Glutamatergic neuron (in vitro differentiated cells): ENCODE measurements at places on chromosomes 3 and 15.
A peak's percentile ranks its signal among the peaks of the same experiment; 100 is the strongest.

DNA sequence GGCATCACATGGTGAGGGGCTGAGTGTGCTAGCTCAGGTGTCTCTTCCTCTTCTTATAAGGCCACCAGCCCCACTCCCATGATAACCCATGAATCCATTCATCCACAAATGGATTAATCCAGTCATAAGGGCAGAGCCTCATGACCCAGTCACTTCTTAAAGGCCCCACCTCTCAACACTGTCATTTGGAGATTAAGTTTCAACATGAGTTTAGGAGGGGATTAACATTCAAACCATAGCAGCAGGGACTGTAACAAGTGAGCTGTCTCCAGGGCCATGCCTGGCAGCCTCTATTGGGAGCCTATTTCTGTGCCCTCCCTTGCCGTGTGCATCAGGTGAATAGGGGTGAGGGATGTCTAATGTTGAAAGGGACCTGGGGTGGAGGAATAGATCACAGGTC lies 77.5 kb downstream of the CHRD start:
- H3K36me3 ChIP-seq, result peaks cover 13% of the 10 kb centered on the region
- no peaks in the 10 kb centered on the region for H3K27me3 ChIP-seq
- H3K4me3 ChIP-seq, result no peak overlapping the region
- no peaks in the 10 kb centered on the region for H3K4me1 ChIP-seq
- H3K27ac ChIP-seq, result no peak overlapping the region

GRCh38 chr3:149618151-149619123 lies 39.4 kb downstream of the WWTR1 start:
- no peak overlapping the region for H3K4me3 ChIP-seq
- no peaks in the 10 kb centered on the region for H3K36me3 ChIP-seq
- peaks cover 6% of the 10 kb centered on the region for H3K4me1 ChIP-seq
- DNase-seq, result no peak

GRCh38 chr3:179882292-179882691 lies 154.4 kb downstream of the PEX5L start:
- H3K36me3 ChIP-seq, result no peaks in the 10 kb centered on the region
- no peak for DNase-seq
- H3K4me1 ChIP-seq, result no peaks in the 10 kb centered on the region
- H3K27me3 ChIP-seq, result peaks cover 2% of the 10 kb centered on the region

GRCh38 chr3:30518181-30518864 lies 88.1 kb upstream of the TGFBR2 start:
- no peaks in the 10 kb centered on the region for H3K4me1 ChIP-seq
- no peak overlapping the region for H3K4me3 ChIP-seq
- H3K27ac ChIP-seq, result no peak overlapping the region
- no peaks in the 10 kb centered on the region for H3K36me3 ChIP-seq

DNA sequence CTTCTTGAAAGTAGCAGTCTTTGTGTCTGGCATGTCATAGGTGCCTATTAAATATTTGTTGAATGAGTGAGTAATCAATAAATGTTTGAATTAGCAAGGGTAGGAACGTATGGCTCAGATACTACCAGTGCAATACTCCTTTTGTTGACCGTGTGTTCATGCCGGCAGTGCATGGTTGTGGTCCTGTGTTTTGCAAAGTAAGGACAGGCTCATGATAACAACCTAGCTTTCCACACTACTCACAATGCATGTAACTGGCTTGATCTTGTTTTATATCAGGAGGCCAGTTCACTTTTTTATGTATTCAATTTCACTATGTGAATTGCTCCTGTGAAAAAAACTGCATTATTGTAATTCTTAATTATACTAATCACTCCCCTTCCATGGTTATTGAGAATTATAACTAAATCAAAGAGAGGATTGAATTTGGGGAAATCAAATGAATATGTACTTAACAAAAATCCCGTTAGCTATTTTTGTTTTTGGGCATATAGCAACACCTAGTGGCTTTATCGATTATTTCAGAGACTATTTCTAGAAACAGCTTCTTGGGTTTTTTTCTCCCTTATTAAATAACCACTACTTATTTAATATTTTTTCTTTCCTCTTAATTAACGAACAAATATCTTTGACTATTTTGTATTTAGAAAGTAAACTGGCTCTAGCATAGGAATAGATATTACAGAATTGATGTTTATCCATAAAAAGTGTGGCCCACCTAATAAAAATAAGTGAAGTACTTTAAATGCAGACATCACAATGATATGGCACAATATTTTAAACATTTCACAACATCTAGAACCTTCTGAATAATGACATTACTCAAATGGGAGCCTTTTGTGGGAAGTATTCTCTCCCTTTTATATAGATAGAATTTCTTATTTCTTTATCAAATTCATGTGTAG lies 218.5 kb downstream of the BBX start:
- H3K27me3 ChIP-seq, result no peaks in the 10 kb centered on the region
- no peak overlapping the region for H3K27ac ChIP-seq
- DNase-seq, result no peak

DNA sequence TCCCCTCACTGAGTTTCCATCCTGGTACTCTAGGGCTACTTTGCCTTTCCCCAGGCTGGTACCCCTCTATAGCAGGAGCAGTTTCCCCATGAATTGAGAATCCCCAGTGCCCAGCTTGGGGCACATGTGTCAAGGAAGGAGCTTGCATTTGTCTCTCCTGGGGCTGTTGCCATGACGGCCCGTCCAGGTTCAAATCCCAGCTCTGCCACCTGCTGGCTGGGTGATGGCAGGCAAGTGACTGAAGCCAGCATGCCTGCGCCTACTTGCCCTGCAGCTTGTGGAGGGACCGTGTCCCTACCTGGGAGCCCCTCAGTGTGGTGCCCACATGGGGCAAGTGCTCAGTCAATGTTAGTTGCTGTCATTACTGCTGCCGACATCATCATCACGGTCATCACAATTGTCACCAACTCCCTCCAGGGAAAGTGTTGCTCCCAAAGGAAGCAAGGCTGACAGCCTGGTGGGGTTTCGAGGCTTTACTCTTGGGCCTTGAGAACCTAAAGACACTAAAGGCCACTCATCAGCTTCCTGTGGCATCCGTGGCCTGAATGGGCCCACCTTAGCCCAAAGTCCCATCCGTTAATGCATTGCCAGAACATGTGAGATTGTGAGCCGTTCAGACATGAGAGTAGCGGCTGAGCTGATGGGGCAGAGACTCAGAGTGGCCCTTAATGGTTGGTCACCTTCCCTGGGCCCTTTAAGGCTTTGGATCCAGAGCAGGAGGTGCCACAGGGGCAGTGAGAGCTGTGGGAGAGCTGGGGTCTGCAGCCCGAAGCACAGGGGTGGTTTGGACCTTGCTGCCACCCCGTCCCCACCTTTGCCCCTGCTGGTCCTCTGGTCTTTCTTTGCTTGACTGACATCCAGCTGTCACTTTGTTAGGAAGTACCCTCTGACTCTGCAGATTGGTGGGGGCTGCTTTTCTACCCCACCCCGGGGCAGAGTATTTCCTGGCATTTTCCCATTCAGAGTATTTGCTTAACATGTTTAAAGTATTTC lies 144.4 kb downstream of the DNAJB8 start:
- DNase-seq, result peak; percentile 71
- H3K36me3 ChIP-seq, result no peaks in the 10 kb centered on the region
- H3K27ac ChIP-seq, result no peak overlapping the region
- H3K27me3 ChIP-seq, result peaks cover 11% of the 10 kb centered on the region

DNA sequence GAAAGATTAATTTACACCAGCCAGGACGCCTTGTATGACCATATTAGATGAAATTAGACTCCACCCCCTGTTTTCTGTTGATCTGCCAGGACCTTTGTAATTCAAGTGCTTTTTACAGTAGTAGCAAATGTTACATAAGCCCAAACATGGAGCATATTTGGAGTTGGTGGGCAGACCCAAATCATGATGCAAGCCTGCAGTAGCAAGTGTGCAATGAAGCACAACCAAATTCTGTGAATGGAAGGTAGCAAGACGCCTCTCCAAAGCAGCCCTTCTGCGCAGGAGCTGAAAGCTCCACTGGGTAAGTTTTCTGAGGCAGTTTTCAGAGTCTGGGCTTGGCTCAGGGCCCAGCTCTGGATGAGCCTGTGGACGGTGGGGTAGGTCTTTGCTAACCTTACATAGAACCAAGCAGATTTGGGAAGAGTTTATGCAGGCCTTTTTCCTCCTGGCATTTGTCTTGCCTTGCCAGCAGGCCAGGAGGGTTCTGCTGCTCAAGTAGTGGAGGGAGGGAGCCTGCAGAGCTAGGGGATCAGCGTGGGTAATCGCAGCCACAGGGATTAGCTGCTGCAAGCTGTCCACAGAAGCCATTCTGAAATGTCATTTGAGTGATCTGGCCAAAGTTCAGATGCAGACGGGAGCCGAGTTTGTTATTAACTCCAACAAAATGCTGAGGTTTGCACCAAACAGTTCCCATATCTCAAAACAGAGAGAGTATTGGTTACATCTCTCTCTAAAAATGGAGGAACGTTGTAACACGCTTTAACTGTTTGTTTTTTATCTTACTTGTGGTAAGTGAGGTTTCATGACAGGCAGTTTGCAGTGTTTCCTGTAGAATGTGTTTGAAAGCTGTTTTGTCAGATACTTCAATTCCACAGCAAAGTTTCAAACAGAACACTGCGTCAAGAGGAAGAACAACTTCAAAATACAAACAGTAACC lies 55.4 kb downstream of the PSMD6 start:
- H3K27ac ChIP-seq, result no peak overlapping the region
- peaks cover 15% of the 10 kb centered on the region for H3K4me1 ChIP-seq
- H3K4me3 ChIP-seq, result no peak overlapping the region

DNA sequence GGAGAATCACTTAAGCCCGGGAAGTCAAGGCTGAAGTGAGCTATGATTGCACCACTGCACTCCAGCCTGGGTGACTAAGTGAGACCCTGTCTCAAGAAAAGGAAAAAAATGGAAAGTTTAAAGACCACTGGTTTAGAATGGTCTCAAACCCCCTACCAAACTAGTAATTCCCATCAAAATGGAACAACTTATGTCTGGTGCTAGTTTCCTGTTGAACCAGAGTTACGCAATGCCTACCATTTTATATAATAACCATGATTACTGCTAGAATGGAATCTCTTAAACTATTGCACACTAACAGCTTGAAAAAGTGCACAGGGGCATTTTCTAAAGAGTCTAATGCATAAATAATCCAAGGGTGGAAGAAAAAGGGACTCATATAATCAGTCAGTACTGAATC lies 43.6 kb downstream of the DMXL2 start:
- H3K27ac ChIP-seq, result no peak overlapping the region
- no peaks in the 10 kb centered on the region for H3K27me3 ChIP-seq
- no peaks in the 10 kb centered on the region for H3K36me3 ChIP-seq
- no peaks in the 10 kb centered on the region for H3K4me1 ChIP-seq
- no peak for DNase-seq
- H3K4me3 ChIP-seq, result no peak overlapping the region

- DNase-seq, result no peak
- H3K36me3 ChIP-seq, result no peaks in the 10 kb centered on the region
- H3K27me3 ChIP-seq, result no peaks in the 10 kb centered on the region
- H3K4me3 ChIP-seq, result no peak overlapping the region
Measured at GRCh38 chr3:181941250-181941649, 229.5 kb downstream of the SOX2 start.

DNA sequence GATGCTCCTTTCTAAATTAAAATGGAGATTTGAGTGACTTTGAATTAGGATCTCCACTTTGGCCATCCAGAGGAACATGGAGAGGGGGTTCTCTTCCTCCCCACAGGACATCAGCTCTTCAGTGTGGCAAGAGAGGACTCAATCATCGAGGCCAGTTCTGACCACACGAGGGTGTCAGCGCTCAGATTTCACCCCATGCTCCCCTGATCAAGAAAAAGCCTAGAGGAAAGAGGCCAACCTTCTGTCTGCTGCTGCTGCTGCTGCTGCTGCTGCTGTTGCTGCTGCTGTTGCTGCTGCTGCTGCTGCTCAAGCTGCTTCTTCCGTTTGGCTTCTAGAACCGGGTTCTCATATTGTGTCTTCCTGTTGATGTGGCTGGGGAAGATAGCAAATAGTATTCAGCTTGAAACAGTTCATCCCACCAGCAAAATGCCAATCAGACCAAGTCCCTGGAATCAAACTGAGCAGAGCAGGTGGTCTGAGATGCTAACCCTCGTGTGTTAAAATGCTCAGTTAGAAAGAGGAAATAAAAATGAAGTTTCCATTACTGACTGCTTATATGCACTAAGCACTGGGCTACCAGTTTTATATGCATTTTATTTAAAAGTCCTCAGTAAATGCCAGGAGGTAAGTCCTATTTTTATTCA lies 599.0 kb downstream of the MAGI1 start:
- peak overlapping the region; percentile 82 for H3K27ac ChIP-seq
- peaks cover 5% of the 10 kb centered on the region for H3K4me1 ChIP-seq
- H3K4me3 ChIP-seq, result no peak overlapping the region
- H3K36me3 ChIP-seq, result no peaks in the 10 kb centered on the region
- H3K27me3 ChIP-seq, result no peaks in the 10 kb centered on the region

GRCh38 chr3:106257172-106257571 lies 388.4 kb upstream of the CBLB start:
- H3K27me3 ChIP-seq, result peaks cover 2% of the 10 kb centered on the region
- no peak overlapping the region for H3K4me3 ChIP-seq
- peaks cover 3% of the 10 kb centered on the region for H3K36me3 ChIP-seq
- H3K27ac ChIP-seq, result no peak overlapping the region

DNA sequence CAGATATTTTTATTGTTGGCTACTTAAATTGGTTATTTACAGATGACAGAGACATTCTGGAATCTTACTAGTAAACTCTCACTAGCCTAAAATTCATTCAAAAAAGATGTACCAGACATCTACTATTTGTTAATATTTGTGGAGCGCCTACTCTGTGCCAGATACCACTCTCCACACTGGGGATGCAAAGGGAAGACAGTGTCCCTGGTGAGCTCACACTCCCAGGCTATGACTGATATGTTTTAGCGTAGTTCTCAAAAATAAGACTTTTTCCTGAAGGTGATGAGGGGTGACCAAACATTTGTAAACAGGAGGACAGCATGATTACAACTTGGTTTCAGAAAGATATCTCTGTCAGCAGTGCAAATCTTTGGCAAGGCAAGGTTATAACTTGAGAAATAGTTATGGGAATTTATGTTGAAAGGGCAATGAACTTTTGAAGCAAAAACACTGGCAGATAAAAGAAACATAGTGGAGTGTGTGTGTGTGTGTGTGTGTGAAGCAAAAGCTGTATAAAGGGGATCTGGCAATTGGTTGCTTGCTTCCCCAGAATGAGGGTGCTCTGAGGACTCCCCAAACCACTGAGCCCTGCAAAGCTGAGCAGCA lies 51.2 kb downstream of the HACD2 start:
- H3K4me3 ChIP-seq, result no peak overlapping the region
- H3K27ac ChIP-seq, result no peak overlapping the region
- H3K27me3 ChIP-seq, result no peaks in the 10 kb centered on the region
- no peaks in the 10 kb centered on the region for H3K36me3 ChIP-seq
- no peaks in the 10 kb centered on the region for H3K4me1 ChIP-seq
- no peak for DNase-seq

GRCh38 chr3:7973006-7973405 lies 528.6 kb upstream of the LMCD1 start:
- DNase-seq, result no peak
- H3K27ac ChIP-seq, result no peak overlapping the region
- H3K27me3 ChIP-seq, result no peaks in the 10 kb centered on the region
- H3K4me3 ChIP-seq, result no peak overlapping the region
- no peaks in the 10 kb centered on the region for H3K36me3 ChIP-seq
- peaks cover 11% of the 10 kb centered on the region for H3K4me1 ChIP-seq

- DNase-seq, result no peak
- H3K4me3 ChIP-seq, result no peak overlapping the region
- H3K27me3 ChIP-seq, result peaks cover 2% of the 10 kb centered on the region
- peaks cover 5% of the 10 kb centered on the region for H3K36me3 ChIP-seq
- no peak overlapping the region for H3K27ac ChIP-seq
Measured at GRCh38 chr3:71560665-71561064, 22.9 kb downstream of the FOXP1 start.
